Hindlimb muscle (tissue), 1 donor: ENCODE measurements at places on chromosomes 7 and 10. TPM values are rescaled to one million over a fixed set of nuclear protein-coding genes. Genes with fewer than 3 reads are reported as not detected.

Gene IFIT1B
- polyA plus RNA-seq = 0.25 TPM

Gene BTBD16
- 0.39 TPM for polyA plus RNA-seq

Gene HEPACAM2
- 0.09 TPM for polyA plus RNA-seq

Gene CDHR1
- polyA plus RNA-seq = 1.0 TPM

Gene CPED1
- polyA plus RNA-seq = 8.2 TPM

Gene UCN3
- not detected for polyA plus RNA-seq

Gene MLXIPL
- polyA plus RNA-seq = 1.7 TPM

Gene LBX1
- polyA plus RNA-seq = 12.4 TPM

Gene FANK1
- 0.56 TPM for polyA plus RNA-seq

Gene LIPM
- not detected for polyA plus RNA-seq

DNA sequence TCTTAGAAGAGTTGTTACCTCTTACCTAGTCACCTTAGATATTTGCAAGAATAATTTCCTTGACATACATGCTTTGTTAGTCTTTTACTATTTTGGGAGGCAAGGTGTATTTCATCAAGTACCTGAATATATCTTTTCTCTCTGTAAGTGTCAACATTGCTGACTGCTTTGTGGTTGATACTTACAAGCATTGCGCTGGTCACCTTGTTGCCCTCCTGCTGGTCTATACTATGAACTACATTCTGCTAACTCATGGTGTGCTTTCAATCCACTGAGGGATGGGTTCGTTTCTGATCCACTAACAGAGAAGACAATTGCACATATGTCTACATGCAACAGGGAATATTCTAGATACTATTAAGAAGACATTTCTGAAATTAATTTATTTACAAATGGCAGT is 837.8 kb upstream of the COBL start:
- no peak for DNase-seq

DNA sequence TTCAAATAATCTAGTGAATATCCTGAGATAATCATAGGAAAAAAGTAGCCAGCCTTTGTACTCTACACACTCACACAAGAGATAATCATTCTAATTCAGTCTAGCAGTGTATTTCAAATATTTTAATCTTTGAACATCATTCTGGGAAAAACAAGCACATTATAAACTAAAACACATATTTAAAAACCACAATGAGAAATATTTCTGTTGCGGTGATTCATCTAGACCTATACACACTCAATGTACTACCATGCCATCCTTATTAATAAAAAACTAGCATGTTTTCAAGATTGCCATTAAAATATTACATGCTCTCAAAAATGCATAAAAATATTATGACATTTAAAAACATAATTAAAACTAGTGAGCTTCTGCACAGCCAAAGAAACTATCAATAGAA is 11.8 kb downstream of the COG5 start:
- DNase-seq = no peak

DNA sequence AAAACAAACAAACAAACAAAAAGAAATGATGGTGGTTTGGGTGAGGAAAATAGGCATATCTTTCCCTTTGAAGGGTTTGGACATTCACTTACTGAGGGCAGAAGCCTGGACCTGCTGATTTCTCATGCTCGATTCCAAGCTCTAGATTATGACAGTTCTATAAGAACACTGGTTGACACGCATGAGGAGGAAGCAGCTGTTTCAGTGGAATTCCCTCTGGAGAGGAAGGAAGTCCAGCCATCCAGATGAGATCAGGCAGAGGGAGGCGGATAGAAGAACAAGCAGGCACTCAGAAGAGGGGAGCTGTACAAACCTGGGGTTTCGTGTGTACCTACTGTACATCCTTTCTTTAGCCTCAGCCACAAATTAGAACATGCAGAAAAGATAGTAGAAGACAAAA is 691.9 kb downstream of the INHBA start:
- DNase-seq = peak; percentile 65

- DNase-seq = peak; percentile 65
These were observed 41.9 kb downstream of the TAS2R41 start for GRCh38 chr7:143519411-143520131.

GRCh38 chr7:26627891-26628341 is 236.5 kb downstream of the SKAP2 start:
- no peak for DNase-seq

- peak; percentile 65 for DNase-seq
These were observed 14.5 kb downstream of the LIMK1 start for GRCh38 chr7:74097937-74098614.

DNA sequence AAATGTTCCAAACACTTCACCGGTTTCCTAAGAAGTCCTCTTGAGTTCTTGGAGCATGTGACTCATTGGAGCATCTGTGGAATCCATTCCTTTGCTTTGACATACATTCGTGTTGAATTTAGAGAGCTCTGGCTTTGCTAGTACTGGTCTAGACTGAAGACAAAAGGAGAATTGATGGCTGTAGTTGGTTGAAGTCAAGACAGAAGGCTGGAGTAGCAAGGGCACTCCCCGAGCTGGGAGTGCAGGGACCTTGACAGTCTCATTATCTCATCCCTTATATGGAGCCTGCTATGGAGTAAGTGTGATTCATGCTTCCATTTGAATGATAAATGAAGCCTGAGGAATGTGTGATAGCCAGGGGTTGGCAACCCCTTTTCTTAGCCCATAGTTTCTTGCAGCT is 1249.1 kb downstream of the TYW1 start:
- no peak for DNase-seq

DNA sequence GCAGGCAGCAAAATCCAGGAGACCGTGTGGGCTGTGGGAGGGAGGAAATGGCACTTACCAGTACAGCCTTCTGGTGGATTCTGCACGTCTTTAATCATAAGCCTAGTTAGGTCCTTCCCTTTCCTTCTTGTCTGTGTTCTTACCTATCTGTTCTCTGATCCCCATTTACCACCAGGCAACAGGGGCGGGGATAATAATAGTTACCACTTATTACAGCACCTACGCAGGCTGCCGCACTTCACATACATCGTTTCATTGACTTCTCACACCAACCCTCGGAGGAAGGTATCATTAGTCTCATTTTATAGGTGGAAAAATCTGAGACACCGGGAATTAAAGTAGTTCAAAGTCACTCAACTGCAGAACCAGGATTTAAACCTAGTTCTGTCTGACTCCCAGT is 4.5 kb upstream of the EPHA1 start:
- DNase-seq = no peak
